H4 (cell line): ENCODE measurements at places on chromosomes 13 and 19. TPM values are rescaled to one million over a fixed set of nuclear protein-coding genes. Genes with fewer than 3 reads are reported as not detected.

Gene TMC4
- not detected in 2 replicates for total RNA-seq

Gene ICAM3
- 7.3 and 11.2 TPM in 2 replicates for total RNA-seq

Gene CYP2B6
- not detected in 2 replicates for total RNA-seq

Gene CLDN10
- not detected in 2 replicates for total RNA-seq
